Stimulated activated CD8-positive, alpha-beta memory T cell treated with anti-CD3 and anti-CD28 coated beads, Interleukin-2, amount 100 ng/mL, for 1 hour (primary cell): ENCODE measurements at places on chromosomes 4 and X.

DNA sequence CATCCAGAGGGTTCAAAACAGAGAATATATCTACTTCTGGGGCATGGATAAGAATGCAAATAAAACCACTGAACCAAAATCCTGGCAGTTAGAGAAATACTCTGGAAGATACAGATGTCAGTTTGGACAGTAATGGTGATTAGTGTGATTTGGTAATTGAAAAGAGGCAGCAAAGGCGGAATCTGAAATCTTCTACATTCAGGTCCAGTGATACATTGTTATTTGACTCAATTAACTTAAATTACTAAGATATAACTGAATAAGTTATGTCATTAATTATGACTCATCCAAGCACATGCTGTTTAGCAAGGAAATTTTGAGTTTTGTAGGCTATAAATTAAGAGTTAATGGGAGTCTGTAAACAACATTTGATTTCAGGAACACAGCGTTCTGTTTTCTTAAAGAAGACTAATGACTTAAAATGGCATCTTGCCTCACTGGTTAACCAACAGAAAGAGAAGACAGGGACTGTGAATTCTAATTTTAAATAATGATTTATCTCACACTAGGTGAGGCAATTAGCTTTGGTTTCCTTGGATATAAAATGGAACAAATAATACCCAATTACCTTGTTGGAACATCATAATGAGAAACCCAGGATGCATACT, 937.1 kb downstream of the PDHA2 start:
- no peak for DNase-seq

DNA sequence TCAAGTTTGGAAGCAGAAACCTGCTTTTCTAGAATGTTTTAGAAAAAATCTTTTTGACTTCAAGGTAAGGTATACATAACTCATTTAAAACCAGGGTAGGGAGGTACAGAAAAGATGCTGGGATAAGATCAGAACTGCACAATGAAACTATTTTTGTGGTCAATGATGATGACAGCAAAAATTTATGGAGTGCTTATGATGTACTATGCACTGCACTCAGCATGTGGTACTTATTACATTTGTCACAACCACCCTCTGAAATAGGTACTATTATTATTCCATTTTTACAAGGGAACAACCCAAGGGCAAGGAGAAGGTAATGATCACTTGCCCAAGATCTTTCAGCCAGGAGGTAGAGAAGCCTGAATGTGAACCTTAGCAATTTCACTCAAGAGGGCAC, 8.0 kb downstream of the GPM6B start:
- no peak for DNase-seq

- DNase-seq: no peak
Measured at GRCh38 chrX:21816136-21816535, 23.3 kb upstream of the MBTPS2 start.

GRCh38 chr4:74395633-74396032, 30.7 kb downstream of the EREG start:
- DNase-seq: no peak

DNA sequence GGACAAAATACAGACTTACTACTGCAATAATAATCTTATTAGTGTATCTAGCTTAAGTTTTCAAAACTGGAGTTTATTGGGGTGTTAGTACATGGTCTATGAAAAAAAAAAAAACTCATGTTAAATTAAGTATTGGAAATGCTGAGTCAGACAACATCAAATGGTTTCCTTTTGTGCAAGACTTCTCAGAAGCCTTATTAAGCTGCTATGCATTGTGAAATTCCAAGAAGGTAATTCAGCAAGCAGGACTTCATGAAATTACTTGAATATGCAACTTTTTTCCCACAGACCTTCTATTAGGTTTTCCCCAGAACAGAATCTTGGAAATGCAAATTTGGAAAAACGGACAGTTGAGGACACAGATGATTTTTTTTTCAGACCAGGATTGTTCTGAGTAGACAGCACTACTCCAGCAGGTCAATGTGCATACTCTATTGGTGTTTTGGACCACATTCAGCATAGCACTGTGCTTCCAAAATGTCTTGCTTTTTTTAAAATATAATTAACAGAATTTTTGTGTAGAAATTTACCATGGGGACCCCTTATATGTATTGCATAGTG, 568.8 kb upstream of the TENM3 start:
- no peak for DNase-seq

DNA sequence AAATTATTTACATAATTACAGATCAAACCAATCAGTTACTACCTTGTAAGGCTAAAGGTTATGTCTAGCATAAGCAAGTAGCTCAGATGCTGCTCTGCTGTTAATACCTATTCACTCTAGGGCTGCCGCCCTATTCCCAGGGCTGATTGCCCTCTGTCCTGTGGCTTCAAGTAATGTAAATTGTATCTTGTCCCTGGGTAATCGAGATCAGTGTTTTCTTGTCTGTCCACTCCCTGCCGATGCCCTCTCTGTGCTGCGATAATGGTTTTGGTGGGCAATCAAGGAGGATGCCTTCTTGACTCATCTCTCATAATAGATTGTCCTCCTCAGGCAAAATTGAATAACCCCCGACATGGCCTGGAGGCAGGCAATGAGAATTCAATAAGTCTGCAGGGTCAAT, 641.0 kb upstream of the PITX2 start:
- DNase-seq: no peak
